ENCODE measurements at places on chromosomes 12 and 14.

GRCh38 chr14:99730876-99731546 is 46.9 kb downstream of the CYP46A1 start:
- no peak for DNase-seq

- DNase-seq = no peak
These were observed 480.2 kb upstream of the PRICKLE1 start for GRCh38 chr12:43069768-43070221.

DNA sequence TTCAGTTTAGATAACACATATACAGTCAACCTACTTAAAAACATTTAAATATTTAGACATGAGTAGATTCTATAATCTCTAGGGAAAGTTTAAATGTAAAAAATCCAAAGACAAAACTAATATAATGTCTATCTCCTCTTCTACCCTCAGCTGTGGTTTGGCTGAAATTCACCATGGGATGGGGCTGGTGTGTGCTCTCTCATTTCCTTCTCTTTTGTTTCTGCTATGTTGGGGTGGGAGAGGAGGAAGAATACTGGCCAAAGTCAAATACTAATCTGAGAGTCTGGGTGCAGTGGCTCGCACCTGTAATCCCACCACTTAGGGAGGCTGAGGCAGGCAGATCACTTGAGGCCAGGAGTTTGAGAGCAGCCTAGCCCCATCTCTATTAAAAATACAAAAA is 1673.9 kb upstream of the SEL1L start:
- no peak for DNase-seq

DNA sequence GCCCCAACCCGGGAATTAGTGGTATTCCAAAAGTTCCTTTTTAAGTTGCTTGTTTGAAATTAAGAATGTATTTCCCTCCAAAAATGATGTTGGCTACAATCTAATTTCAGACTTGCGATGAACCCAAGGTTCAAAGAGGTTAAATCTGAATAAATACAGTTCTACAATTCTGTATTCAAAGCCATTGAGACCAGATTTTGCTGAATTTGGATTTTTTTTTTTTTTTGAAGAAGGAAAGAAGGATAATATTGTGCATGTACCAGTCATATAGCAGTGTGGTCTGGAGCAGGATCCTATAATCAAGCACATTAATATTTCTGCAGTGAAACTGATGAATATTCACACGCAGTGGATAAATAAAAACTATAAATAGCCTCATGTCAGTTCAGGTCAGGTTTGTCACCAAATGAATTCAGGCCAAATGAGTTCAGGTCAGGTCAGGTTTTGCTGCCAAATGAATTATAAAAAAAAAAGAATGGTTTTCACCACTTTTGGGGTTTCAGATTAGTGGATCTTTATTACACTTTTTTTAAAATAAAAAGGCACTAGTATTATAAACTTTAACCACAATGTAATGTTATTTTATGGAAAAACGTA is 69.5 kb downstream of the CRADD start:
- DNase-seq = no peak

DNA sequence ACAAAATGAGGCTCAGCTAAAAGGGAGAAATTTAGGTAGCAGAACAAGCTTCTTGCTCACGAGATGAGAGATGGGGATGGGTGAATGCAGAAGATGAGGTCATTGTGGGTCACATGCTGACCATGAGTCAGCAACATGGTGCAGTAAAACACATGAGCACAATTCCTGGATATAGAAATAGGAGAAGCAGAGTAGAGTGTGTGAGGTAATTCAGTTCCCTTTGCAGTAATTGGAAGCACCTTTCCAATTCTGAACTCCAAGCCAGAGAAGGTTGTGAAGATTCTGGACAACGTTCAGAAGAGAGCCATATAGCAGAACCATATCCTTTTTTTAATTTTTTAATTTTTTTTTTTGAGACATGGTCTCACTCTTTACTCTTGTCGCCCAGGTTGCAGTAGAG is 62.0 kb upstream of the LMNTD1 start:
- peak; percentile 85 for DNase-seq

DNA sequence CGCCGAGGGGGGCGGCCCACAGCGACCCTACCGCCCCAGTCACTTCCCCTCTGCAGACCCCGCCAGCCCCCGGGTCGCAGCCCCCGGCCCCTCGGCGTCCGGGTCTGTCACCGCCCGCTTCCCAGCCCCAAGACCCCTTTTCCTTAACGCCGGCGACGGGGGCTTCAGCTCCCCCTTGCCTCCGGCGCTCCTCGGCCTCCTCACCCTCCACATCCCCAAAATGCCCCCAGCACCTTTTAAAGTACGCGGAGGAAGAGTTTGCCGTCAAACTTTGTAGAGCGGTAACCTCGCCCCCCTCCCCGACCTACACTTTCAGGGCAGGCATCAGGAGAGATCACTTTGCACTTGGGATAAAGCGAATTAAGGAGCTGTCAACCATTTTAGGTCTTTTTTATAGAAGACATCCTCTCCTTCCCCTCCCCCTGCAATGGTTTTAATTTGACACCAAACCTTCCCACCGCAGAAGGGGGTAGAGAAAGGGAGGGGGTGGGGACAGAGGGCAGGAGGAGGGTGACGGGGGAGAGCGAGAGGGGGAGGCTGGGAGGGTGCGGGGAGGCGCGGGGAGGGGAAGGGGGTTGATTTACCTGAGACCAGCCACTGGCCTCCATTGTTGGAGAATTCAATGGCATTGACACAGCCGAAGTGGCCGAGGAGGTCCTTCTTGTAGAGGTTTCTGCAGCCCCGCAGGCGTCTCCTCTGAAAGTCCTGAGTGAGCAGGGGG is 578 bp downstream of the DCAF5 start:
- peak; percentile 57 for DNase-seq

- no peak for DNase-seq
These were observed 74.0 kb upstream of the PLXNC1 start for GRCh38 chr12:94074216-94074979.

DNA sequence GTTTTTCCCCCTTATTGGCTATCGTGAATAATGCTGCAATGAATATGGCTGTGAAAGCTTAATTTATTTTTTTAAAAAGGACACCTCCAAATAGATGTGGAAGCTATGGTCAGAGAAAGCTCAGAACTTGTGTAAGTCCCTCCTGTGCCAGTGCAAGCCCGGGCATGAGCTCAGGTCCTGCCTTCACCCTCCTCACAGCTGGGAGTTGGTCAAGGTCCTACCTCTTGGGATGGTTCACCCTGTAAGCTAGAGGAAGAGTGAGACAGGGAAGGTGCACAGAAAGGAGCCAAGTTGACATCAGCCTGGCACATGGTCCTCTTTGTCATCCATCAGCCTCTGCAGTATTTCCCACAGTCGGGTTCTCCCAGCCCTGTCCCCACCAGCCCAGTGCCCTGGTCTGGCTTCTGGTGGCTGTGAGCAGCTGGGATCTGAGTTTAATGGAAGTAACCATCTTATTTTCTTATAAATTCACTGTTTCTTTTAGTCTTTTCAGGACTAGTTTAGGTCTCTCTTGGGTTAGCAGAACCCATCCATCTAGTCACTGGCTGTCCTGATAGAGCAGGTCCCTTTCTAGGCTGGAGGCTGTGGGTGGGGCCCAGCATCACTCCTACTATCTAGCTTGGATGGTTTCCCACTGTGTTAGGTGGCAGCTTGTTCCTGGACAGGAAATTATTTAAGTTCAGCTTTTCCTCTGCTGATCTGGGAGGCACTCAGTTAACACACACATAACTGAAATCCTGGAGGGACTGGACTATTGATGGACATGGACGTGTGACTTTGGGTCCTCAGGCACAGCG is 11.8 kb upstream of the PLEKHG3 start:
- DNase-seq = no peak

DNA sequence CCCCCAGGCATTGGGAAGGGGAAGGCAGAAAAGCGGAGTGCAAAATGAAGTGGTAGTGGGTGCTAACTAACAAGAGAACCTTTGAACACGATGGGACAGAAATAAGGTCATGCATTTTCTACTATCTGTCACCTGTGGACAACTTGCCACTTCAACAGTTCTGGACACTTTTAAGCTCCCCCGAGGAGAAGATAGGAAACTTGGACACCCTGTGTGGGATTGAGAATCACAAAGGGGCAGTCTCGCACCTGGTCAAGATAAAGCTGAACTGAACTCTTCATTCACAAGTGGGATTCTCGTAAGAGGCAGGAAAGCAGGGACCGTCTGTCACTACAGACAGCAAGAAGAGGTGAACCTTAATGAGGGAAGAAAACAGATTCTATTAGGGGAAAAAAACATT is 51.6 kb downstream of the EIF2S3B start:
- DNase-seq = no peak

- DNase-seq = peak; percentile 93
These were observed 473.0 kb downstream of the PCNX1 start for GRCh38 chr14:71380271-71380670.

DNA sequence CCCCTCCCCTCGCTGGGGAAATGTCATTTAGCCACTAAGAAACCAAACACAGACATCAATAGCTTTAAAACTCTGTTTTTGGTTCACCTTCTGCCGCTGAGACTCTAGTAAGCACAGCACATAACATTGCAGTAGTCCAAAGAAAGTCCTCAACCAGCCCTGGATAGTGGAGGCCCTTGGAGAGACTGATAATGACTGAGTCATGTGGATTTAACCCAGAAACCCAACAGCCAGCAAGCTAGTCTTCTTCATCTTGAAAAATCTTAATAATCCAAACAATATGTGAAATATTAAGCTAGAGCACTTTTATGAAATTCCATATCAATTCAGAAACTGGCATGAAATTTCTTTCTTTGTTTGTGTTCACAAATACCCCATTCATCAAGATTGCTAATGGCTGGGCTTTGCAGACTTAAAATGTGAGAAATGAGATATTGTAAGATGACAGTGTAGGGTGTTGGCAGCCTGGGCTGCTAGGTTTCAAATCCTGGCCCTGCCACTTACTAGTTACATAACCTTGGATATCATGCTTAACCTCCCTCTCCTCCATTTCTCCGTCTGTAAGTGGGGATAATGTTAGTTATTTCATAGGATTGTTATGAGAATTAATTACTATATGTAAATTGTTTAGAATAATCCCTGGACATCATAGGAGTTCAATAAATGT is 40.1 kb downstream of the RERG start:
- DNase-seq = no peak

DNA sequence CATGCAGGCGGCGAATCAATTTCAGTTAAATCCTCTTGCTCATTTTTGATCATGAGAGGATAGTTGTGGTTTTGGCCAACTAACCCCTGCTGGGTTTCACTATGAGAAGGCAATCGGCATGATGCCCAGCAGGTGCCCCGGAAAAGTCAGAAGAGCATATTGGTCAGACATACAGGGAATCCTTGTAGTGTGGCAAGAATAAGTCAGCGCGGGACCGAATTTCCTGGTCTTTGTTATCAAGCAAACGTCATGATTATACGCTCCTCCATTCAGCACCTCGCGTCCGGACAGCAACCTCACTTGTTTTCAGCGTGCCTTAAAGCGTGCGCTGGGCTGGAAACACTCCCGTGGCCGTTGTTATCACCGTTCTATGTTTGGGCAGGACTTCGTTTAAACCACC is 1.8 kb downstream of the TBC1D30 start:
- DNase-seq = peak; percentile 46

GRCh38 chr14:103241531-103241930 is 92.5 kb upstream of the EIF5 start:
- no peak for DNase-seq

- DNase-seq = no peak
These were observed 69.3 kb downstream of the EEA1 start for GRCh38 chr12:92859650-92860386.

- no peak for DNase-seq
These were observed 38.4 kb downstream of the ACTN1 start for GRCh38 chr14:68940614-68941185.

DNA sequence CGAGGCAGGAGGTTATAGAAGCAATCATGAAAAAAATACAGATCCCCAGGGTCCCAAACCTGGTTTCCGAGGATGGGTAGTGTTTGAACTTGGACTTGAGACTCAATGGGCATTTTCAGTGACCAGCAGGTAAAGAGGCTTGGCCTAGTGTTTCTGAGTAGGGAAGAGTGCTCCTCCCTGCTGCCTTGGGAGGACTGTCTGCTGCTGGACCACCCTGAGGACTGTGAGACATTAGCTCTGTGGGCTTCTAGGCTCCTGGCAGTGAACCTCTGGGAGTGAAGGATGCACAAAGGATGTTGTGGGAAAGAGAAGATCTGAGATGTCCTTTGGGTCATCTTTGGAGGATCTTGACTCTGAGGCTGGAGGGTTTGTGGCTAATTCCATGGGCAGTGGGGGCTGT is 30.5 kb downstream of the ANKRD9 start:
- no peak for DNase-seq

DNA sequence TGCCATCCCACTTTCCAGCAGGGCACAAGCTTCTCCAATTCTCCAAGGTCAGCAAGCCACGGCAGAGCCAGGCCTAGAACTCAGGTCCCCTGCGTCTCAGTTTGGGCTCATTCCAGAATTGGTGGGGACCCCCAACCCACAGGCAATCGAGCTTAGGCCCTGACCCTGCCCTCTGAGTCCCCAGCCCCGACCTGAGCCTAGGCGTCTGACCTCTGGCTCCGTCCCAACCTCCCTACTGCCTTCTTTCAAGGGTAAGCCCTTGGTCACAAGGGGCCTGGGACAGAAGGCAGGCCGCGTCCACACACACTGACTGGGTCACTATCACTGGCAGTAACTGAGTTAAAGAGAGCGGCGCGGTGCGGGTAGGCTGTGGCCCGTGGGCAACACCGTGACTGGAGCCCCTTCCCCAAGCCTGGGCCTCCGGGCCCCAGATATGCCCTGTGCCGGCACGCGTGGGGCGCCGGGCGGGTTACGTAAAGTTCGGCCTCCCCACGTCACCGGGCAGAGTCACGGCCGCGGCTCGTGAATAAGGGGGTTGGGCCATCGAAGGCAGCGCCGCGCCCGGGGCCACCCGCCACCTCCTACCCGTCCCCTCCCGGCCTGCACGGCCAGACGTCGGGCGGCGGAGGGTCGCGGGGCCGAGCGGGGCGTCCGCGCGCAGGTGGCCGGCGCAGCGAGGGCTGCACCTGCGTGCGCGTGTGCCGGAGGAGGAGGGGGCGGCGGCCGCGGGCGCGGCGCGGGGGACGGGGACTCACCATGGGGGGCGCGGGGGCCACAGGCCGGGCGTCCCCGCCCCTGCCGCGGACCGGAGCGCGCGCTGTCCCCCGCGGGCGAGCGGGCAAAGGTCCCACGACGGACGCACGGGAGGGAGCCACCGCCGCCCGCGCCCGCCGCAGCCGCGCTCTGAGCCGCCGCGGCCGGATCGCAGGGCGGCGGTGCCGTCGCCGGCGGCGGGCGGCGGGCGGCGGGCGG is 516 bp downstream of the ANKRD9 start:
- DNase-seq = no peak

- no peak for DNase-seq
These were observed 968.5 kb downstream of the AACS start for GRCh38 chr12:126033751-126034150.

GRCh38 chr12:13173012-13173932 is 23.3 kb upstream of the EMP1 start:
- DNase-seq = peak; percentile 94

- DNase-seq = no peak
These were observed 65.1 kb upstream of the ST8SIA1 start for GRCh38 chr12:22399464-22400180.

- DNase-seq = no peak
These were observed 24.1 kb downstream of the OR6S1 start for GRCh38 chr14:20617138-20618003.

- no peak for DNase-seq
These were observed 18.6 kb downstream of the INTS13 start for GRCh38 chr12:26919216-26919555.
